ENCODE measurements at places on chromosomes 4 and X. TPM values are rescaled to one million over a fixed set of nuclear protein-coding genes. Genes with fewer than 3 reads are reported as not detected.
A peak's percentile ranks its signal among the peaks of the same experiment; 100 is the strongest.

The C4orf51 gene
- total RNA-seq, result not detected

The DCAF16 gene
- 13.3 TPM for total RNA-seq

The TAF7L gene
- not detected for total RNA-seq

The MGARP gene
- 0.27 TPM for total RNA-seq

DNA sequence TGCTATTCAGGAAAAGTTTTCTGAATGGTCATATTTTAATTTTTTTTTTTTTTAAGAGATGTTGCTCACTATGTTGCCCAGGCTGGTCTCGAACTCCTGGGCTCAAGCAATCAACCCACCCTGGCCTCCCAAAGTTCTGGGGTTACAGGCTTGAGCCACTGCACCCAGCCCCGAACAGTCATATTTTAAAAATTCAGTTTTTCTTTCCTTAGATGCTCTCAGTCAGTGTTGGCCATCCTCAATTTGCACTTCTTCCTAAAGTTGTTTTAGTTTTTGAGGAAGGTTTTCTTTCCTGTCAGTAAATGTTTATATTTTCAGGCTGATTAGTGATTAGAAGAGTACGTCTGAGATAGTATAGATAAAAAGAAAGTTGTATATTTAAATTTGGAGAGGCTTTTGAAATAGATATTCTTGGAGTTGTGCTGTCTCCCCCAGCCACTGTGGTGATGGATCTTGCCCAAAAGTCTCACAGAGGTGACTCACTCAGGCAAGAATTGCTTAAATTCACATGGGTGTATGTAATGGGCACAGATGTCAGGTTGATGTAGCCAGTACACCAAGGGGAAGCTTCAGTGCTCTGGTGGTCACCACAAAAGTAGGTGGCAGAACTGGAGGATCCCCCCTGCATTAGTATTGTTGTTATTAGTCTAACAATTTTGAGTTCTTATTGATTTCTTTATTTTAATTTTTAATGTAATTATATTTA is 72.2 kb upstream of the ELOVL6 start:
- no peak for DNase-seq

DNA sequence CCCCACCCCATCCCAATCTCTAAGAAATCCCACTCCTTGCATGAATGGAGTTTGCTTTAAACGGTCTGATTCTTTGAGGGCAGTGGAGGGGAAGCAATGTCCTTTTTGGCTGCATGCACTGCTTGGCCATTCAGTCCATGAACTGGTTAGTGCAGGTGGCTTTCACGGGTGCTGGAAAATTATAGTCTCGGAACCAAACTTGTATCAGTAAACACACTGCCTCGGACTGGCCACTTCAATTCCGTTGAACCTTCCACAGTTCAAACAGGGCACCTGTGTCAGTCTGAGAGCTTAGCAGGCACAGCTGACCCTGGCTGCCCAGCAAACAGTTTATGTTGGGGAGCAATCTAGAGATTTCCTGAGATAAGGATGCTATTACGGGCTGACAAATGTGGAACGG is 255.6 kb downstream of the DHX15 start:
- DNase-seq, result no peak

DNA sequence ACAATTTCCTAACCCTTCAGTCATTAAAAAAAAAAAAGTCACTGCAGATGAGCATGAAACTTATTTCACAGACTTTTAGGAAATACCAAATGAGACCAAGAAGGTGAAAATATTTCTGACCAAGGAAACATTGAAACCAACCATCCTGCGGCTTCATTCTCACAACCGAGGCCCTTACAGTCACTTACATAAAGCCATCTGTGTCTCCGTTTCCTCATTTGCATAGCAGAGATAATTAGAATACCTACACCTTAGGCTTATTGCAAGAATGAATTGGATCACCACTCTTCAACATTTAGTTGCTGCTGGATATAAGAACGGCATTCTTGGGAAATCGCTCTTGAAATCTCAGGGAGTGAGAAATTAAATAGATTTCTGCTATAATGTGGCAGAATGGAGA is 356.2 kb downstream of the HS3ST1 start:
- no peak for DNase-seq

GRCh38 chr4:138086611-138087041 is 155.5 kb downstream of the SLC7A11 start:
- DNase-seq, result no peak

GRCh38 chr4:174377613-174378012 is 93.9 kb downstream of the CEP44 start:
- DNase-seq, result no peak

GRCh38 chr4:5758741-5759140 is 47.7 kb downstream of the EVC start:
- no peak for DNase-seq

DNA sequence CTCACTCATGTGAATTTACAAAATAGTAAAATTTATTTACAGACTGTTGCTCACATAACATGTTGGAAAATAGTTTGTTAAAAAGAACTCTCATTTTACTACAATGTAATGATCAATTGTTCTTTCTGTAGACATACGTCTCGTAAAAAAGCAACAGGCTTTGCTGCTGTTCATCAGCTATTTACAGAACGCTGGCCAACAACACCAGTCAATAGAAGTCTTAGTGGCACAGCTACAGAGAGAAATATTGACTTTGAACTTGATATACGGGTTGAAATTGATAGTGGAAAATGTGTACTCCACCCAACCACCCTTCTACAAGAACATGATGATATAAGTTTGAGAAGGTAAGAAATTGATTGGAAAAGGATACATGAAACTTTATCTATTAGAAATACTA is 47.6 kb upstream of the ADAD1 start:
- no peak for DNase-seq

DNA sequence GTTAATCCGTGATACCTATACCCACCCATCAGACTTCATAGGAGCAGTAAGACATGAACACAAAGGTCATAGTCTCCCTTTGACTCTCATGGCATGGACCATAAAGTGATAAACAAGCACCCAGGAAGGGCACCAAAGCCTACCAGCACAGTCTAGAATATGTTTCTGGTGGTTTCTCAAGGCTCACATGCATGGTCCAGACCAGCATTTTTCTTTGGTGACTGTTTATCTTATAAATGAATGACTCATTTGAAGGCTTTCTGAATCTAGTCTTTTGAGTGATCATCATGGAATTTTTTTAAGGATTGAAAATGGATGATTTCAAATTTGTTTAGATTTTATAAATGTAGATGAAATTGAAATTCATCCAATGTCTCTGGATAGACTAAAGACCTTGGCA is 32.0 kb upstream of the AMELX start:
- no peak for DNase-seq

- DNase-seq, result no peak
These were observed 728 bp downstream of the UBA6 start for GRCh38 chr4:67700116-67700737.

DNA sequence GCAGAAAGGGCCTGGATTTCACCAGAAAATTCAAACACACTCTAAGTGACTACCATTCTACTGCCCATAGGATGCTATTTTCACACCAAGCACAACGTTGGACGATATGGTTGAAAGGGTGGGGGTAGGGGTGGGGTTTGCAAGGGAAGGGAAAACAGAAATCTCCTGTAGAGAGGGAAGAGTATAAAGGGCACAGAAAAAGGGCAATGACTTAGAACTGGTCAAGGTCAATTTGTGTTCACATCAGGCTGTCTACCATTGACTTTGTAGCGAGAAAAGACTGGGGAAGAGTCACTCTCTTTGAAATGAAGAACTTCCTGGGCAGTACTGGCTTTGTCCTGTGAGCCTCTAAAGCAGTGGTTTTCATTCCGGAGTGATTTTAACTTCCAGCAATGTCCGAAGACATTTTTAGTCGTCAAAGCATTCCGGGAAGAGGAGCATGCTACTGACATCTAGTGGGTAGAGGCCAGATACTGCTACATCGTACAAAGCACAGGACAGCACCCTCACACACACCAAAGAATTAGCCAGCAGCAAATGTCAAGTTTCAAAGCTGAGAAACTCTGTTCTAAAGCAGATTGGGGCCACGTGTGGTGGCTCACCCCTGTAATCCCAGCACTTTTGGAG is 48.4 kb upstream of the SLC7A3 start:
- DNase-seq, result no peak

- DNase-seq, result no peak
These were observed 56.2 kb downstream of the NAF1 start for GRCh38 chr4:163110442-163110841.

GRCh38 chr4:15847746-15848145 is 69.6 kb downstream of the CD38 start:
- DNase-seq, result no peak

- DNase-seq, result peak; percentile 47
These were observed 64.3 kb downstream of the FRAS1 start for GRCh38 chr4:78121338-78121904.

DNA sequence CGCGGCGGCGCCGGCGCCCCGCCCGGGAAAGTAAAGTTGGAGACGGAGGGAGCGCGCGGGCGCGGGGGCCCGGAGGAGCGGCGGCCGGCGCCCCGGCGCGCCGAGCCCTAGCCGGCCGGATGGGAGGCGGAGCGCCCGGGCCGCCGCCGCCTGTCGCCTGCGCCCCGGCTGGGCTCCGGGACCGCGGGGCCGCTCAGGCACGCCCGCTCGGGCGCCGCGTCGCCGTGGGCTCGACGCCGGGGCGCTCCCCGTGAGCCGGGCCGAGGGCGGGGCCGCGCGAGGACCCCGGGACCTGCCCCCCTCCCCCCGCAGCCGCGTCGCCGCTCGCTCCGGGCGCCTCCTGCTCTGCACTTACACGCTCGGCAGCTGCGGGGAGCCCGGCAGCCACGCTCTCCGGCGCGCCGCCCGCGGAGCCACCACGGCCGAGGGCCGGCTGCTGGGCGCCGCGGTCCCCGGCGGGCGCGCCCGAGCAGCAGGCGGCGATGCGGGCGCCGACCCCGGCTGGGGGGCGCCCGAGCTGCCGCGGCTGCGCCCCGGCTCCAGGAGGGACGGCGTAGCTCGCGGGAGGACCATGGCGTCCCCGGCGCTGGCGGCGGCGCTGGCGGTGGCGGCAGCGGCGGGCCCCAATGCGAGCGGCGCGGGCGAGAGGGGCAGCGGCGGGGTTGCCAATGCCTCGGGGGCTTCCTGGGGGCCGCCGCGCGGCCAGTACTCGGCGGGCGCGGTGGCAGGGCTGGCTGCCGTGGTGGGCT is at the start of gene ADRA2C:
Gene ADRA2C, plus strand, starts transcription at position 350 of the 749 bp plus-strand sequence. Its CDS starts 222 bp downstream, at position 572.
- DNase-seq, result no peak

GRCh38 chr4:1202526-1203011 is 30.2 kb upstream of the SPON2 start:
- peak; percentile 65 for DNase-seq

DNA sequence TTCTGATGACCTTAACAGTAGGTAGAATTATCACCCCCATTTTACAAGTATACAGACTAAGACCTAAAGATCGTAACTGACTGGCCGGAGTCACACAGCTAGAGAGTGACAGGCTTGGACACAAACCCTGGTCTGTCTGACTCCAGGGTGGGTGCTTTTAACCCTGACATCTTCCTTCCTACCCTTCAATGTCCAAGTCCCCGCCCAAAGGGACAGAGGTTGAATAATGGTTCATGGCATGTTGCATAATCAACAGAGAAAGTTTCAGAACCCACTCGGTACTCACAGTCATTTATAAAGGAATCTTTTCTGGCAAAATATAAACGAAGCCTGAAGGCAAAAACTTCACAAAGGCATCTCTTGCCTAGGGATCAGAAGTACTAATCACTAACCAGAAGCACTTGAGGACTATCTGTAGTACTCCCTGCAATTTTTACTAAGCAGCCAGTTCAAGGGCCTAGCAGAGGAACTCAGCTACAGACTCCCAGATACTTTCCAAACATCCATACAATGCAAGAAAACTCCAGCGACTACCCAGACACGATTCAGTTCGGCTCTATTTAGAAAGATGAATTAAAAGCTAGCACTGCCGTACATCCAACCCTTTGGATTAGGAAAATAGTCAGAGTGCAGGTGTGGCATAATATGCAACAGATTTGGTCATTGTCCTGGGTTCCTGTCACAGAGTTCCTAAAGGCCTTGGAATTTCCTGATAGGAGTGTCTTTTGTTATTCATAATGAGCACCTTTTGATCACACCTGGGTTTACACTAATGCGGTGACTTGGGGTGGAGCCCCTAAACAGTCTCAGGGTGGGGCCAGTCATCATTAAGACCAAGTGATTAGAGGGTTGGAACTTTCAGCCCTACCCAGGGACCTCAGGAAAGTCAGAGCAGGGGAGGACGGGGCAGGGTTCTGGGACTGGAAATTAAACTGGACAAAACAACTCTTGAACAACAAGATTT is 44.0 kb downstream of the RELL1 start:
- no peak for DNase-seq

- DNase-seq, result no peak
These were observed 35.0 kb downstream of the FBXW7 start for GRCh38 chr4:152500800-152501434.

- no peak for DNase-seq
These were observed 19.9 kb upstream of the TMEM255A start for GRCh38 chrX:120331116-120331515.

DNA sequence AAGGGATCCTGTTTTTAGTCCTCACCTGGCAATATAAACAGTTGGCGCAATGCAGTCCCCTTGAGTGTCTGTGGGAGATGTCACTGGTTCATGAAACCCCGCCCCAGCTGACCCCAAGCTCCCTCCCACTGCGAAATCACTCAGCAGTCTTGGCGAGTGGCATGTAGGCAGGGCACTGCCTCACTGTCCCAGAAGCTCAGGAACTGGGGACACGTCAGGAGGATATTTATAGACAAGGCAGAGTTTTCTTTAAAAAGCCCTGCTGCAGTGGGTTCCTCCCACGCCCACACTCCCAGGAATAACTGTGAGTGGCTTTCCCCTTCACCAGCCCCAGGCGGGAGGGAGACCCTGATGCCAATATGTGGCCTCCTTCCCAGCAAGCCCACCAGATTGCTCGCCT is 44.3 kb upstream of the PPP2R2C start:
- DNase-seq, result no peak

DNA sequence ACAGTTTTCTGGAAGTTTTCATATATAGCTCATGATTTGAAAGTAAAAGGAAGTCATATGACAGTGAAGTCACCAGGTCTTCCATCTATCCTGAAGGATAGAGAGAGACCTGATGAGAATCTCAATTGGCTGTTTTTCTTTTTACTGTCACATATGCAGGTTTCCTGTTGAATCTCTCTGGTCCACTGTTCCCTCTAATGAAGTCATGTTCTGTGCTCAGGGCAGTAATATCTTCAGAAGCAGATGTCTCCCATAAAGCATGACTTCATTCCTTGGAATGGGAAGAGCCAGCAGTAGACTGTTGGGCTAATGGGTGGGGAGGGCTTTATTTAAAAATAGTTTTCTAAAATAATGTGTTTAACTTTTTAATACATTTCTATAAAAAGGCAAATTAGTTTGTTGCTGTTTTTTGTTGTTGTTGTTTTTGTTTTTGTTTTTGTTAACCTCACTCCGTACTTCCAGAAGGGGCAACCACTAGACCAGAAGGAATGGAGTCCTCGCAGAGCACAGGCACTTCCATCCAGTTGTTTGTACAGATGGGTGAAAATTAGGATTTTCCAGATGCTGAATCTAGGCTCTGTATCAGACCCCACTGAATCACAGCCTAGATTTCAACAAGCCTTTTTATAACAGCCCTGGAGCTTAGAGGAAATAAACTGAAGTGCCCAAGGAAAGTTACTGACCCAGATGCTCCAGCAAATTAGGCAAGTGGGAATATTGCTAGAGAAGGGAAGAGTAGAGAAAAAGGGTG is 54.2 kb downstream of the AWAT2 start:
- DNase-seq, result no peak
